ENCODE measurements at places on chromosomes 12 and 14.

DNA sequence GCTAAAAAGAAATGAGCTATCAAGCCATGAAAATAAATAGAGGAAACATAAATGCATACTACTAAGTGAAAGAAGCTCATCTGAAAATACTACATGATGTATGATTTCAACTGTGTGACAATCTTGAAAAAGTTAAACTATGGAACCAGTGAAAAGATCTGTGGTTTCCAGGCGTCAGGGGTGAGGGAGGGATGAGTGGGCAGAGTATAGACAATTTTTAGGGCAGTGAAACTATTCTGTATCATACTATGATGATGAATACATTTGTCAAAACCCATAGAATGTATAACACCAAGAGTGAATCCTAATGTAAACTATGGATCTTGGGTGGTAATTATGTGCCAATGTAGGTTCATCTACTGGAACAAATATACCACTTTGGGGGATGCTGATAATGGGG is 21.3 kb downstream of the SPX start:
- DNase-seq = no peak

- DNase-seq = peak; percentile 98
Observed at GRCh38 chr14:69055125-69055524, 76.0 kb upstream of the ACTN1 start.

DNA sequence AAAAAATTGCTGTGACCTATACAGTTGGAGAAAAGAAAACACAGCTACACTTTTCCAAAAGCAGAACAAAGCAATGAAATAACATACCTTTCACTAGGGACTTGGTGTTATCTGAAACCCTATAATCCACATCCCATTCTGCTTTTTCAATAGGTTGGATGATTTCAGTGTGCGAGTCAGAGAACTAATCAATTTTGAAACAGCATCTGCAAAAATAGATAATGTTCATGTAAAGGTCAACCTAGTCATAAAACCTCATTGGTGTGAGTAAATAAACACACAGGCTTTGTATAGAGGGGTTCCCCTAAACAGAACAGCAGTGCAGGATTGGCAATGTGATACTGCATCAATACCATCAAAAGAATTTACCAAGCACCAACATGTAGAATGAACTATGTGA is 173.0 kb upstream of the G2E3 start:
- DNase-seq = no peak

- no peak for DNase-seq
Observed at GRCh38 chr14:28057359-28058296, 709.0 kb upstream of the FOXG1 start.

GRCh38 chr14:57737598-57737997 is 128.3 kb downstream of the SLC35F4 start:
- no peak for DNase-seq

- DNase-seq = no peak
Observed at GRCh38 chr12:12302976-12303375, 36.1 kb upstream of the LRP6 start.

Data from astrocyte (in vitro differentiated cells and primary cell).